Activated CD4-positive, alpha-beta T cell treated with anti-CD3 and anti-CD28 coated beads for 36 hours (primary cell): ENCODE measurements at places on chromosomes 1 and 21. TPM values are rescaled to one million over a fixed set of nuclear protein-coding genes. Genes with fewer than 3 reads are reported as not detected.

- no peak overlapping the region for H3K4me3 ChIP-seq
- no peaks in the 10 kb centered on the region for H3K4me1 ChIP-seq
- no peaks in the 10 kb centered on the region for H3K36me3 ChIP-seq
- no peaks in the 10 kb centered on the region for H3K27me3 ChIP-seq
Observed at GRCh38 chr1:184221087-184221486, 165.7 kb upstream of the C1orf21 start.

Gene RGS7
- not detected for total RNA-seq

DNA sequence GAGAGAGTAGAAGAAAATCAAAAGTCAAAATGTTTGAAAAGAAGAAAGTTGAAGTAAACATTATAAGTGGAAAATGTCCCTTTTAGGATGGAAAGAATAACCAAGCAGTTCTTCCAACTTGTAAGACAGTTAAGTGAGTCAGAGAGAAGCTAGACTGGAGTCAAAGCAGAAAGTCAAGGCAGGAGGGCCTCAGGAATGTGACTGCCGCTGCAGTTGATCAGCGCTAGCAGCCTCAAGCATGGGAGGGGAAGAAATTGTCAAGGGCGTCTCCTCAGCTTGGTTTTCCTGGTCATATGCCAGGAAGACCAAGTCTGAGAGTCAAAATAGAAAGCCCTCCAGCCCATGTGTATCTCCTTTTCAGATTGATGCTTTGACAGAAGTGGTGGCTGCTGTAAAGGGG lies 23.2 kb downstream of the HAO2 start:
- no peak overlapping the region for H3K27ac ChIP-seq
- no peaks in the 10 kb centered on the region for H3K36me3 ChIP-seq
- no peaks in the 10 kb centered on the region for H3K4me1 ChIP-seq

DNA sequence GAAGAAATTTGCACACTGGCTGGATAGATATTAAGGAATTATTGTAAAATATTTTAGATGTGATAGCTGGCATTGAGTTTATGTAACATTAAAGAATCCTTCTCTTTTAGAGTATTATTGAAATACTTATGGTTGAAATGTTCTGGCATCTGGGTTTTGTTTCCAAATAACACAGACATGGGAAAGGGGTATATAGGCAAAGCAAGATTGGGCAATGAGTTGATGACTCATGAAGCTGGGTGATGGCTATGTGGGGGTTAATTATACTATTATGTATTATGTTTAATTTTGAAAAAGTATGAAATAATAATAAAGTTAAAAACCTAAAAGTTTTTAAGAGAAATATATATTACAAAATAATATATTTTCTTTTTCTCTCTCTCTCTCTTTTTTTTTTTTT lies 12.5 kb upstream of the PTPN14 start:
- no peak for DNase-seq
- no peak overlapping the region for H3K4me3 ChIP-seq
- no peak overlapping the region for H3K27ac ChIP-seq
- peaks cover 7% of the 10 kb centered on the region for H3K4me1 ChIP-seq
- peaks cover 18% of the 10 kb centered on the region for H3K27me3 ChIP-seq

DNA sequence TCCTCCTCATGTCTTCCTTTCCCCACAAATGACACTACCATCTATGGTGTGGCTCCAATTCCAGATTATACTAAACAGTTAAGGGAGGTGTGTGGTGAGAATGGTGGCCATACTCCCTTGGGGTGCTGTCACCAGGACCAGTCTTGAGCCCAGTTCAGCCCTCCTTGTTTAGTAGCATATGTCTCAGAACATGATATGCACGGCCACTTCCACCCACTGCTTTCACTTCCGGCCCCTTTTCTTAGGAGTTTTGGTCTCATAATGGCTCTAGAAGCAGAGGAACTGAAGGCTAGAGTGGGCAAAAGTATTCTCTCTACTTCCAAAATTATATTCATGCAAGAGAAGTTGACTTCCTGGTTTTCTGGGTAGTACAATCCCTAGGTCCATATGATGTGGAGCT lies 45.3 kb upstream of the CACNA1E start:
- no peaks in the 10 kb centered on the region for H3K4me1 ChIP-seq
- DNase-seq: no peak
- H3K27me3 ChIP-seq: peaks cover 21% of the 10 kb centered on the region
- no peak overlapping the region for H3K4me3 ChIP-seq
- H3K36me3 ChIP-seq: no peaks in the 10 kb centered on the region

Gene SLC5A9
- total RNA-seq: not detected

Gene KRTAP8-1
- not detected for total RNA-seq

DNA sequence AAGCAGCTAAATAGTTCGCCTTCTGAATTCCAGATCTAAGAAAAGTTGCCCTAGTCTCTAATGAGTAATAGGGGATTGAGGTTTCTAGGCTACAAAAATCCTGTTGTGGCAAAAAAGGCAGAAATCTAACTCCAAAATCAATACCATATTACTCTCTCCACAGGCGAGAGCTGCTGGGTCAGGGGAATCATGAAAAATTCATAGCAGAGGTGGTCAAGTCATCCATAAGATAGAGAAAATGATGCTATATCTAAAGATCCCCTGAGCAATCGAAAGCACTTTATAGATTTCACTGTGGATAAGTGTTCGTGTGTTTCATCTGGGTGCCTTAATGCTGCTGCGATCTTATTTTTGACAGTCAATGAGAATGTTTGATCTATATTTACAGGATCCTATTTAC lies 417.7 kb downstream of the AGBL4 start:
- DNase-seq: no peak
- H3K27ac ChIP-seq: no peak overlapping the region
- no peaks in the 10 kb centered on the region for H3K36me3 ChIP-seq
- H3K27me3 ChIP-seq: no peaks in the 10 kb centered on the region

Gene GALE
- 35.6 TPM for total RNA-seq

- no peaks in the 10 kb centered on the region for H3K4me1 ChIP-seq
- no peaks in the 10 kb centered on the region for H3K36me3 ChIP-seq
- H3K27me3 ChIP-seq: no peaks in the 10 kb centered on the region
- no peak overlapping the region for H3K27ac ChIP-seq
Observed at GRCh38 chr1:247647864-247648263, 31.7 kb downstream of the OR13G1 start.

DNA sequence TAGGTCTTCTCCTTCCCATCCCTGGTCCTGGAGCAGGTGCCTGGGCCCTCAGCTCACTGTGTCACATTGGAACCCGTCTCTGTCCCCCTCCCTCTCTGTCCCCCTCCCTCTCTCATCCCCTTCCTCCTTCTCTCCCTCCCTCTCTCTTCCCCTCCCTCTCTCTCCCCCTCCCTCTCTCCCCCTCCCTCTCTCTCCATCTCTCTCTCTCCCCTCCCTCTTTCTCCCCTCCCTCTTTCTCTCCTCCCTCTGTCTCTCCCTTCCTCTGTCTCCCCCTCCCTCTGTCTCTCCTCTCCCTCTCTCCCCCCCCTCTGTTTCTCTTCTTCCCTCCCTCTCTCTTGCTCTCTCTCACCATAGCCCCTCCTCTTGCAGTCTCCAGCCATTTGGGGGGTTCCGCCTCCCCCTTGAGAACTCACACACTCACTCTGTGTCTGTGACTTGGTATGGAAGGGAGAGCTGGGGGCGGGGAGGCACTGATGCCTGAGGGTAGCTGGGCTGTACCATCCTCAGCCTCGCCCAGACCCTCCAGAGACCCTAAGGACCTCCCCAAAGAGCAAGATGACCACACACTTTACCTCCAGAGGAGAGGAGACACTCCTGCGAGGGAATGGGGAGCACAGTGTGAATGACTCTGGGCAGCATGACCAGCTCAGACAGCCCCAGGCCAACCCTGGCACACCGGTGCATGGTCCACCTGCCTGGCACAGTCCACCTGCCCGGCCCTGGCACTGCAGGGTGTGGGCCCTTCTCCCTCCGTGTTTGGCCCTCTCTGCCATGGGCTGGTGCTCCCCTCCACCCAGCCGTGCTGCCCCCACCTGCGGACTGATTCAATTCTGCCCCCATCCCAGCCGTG lies 102.8 kb upstream of the ARHGEF16 start:
- peaks cover 2% of the 10 kb centered on the region for H3K27me3 ChIP-seq
- no peak for DNase-seq
- no peaks in the 10 kb centered on the region for H3K36me3 ChIP-seq
- H3K4me1 ChIP-seq: no peaks in the 10 kb centered on the region
- no peak overlapping the region for H3K27ac ChIP-seq

DNA sequence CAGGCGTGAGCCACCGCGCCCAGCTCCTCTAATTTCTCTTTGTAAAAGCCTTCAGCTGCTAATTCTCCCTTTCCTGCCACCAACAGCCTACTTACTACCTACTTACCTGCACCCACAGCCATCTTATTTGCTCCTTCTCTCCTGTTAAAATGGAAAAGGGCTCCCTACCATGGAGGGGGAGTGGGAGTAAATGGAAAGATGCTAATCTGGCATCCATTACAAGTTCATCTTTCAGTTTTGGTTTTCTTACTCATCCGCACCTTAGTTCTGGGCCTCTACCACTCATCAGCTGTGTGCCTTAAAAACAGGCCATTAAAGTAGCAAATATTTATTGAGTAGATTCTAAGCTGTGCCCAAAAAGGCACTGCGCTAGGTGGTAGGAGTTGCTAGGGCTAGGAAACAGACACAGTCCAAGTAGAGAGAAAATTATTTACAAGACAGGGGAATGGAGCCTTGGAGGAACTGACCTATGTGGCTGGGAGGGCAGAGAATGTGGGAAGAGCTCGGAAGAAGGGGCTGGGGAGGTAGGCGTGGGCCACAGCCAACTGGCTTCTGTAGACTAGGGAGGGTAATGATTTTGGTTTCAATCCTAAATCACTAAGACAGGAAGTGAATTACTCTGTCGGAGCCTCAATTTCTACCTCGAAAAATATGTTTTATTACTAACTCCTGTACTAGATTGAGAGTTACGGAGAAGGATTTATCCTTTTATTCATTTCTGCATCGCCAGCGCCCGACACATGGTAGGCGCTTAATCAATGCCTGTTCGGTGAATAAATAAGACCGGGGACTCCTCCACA lies 685 bp upstream of the DDI2 start:
- no peaks in the 10 kb centered on the region for H3K27me3 ChIP-seq
- peak overlapping the region; percentile 90 for H3K27ac ChIP-seq
- H3K36me3 ChIP-seq: peaks cover 15% of the 10 kb centered on the region
- peaks cover 40% of the 10 kb centered on the region for H3K4me1 ChIP-seq
- peak; percentile 10 for DNase-seq
- peak overlapping the region; percentile 94 for H3K4me3 ChIP-seq

DNA sequence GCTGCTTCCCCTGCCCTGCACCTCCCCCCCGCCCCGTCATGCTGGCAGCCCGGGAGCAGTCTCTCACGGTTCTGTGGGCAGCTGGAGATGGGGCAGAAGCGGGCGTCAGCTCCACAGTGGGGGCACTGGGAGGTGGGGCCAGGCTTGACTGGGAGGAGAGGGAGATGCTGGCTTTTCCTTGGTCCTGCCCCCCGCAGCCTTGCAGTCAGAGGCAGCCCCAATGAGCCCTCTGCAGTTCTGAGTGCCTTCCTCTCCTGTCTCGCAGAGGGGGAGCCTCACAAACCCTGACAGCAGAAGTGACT lies 21.7 kb downstream of the ARHGEF10L start:
- no peaks in the 10 kb centered on the region for H3K36me3 ChIP-seq
- no peaks in the 10 kb centered on the region for H3K4me1 ChIP-seq
- DNase-seq: no peak
- H3K27me3 ChIP-seq: peaks cover 3% of the 10 kb centered on the region
- no peak overlapping the region for H3K4me3 ChIP-seq

- no peak overlapping the region for H3K4me3 ChIP-seq
- H3K36me3 ChIP-seq: no peaks in the 10 kb centered on the region
- H3K4me1 ChIP-seq: no peaks in the 10 kb centered on the region
Observed at GRCh38 chr1:189206617-189207016, 1271.0 kb downstream of the BRINP3 start.

Gene TMEM52
- 0.88 TPM for total RNA-seq

Gene GSTM1
- 94.0 TPM for total RNA-seq

Gene PLA2G2A
- total RNA-seq: not detected

GRCh38 chr1:152125834-152126443 lies 10.7 kb upstream of the TCHH start:
- H3K36me3 ChIP-seq: no peaks in the 10 kb centered on the region
- no peak for DNase-seq
- no peaks in the 10 kb centered on the region for H3K4me1 ChIP-seq
- no peak overlapping the region for H3K4me3 ChIP-seq
- H3K27me3 ChIP-seq: peaks cover 53% of the 10 kb centered on the region
- H3K27ac ChIP-seq: no peak overlapping the region

Gene IVL
- total RNA-seq: 0.07 TPM

GRCh38 chr21:39675993-39676661 lies 63.4 kb downstream of the B3GALT5 start:
- no peaks in the 10 kb centered on the region for H3K36me3 ChIP-seq
- no peak for DNase-seq
- H3K27ac ChIP-seq: no peak overlapping the region
- H3K4me3 ChIP-seq: no peak overlapping the region
- H3K27me3 ChIP-seq: peaks cover 4% of the 10 kb centered on the region
- no peaks in the 10 kb centered on the region for H3K4me1 ChIP-seq

Gene F5
- 57.8 TPM for total RNA-seq

GRCh38 chr1:222761083-222761482 lies 24.1 kb downstream of the FAM177B start:
- no peak for DNase-seq
- H3K4me3 ChIP-seq: no peak overlapping the region
- H3K36me3 ChIP-seq: no peaks in the 10 kb centered on the region
- H3K27me3 ChIP-seq: peaks cover 6% of the 10 kb centered on the region
- H3K27ac ChIP-seq: no peak overlapping the region
- H3K4me1 ChIP-seq: no peaks in the 10 kb centered on the region

GRCh38 chr1:242017580-242018233 lies 18.8 kb upstream of the MAP1LC3C start:
- no peaks in the 10 kb centered on the region for H3K4me1 ChIP-seq
- H3K36me3 ChIP-seq: no peaks in the 10 kb centered on the region
- H3K4me3 ChIP-seq: no peak overlapping the region
- H3K27me3 ChIP-seq: no peaks in the 10 kb centered on the region
- peak; percentile 54 for DNase-seq
- no peak overlapping the region for H3K27ac ChIP-seq

Gene SPATA45
- not detected for total RNA-seq

Gene TEX38
- not detected for total RNA-seq

Gene MSH4
- total RNA-seq: 0.39 TPM

DNA sequence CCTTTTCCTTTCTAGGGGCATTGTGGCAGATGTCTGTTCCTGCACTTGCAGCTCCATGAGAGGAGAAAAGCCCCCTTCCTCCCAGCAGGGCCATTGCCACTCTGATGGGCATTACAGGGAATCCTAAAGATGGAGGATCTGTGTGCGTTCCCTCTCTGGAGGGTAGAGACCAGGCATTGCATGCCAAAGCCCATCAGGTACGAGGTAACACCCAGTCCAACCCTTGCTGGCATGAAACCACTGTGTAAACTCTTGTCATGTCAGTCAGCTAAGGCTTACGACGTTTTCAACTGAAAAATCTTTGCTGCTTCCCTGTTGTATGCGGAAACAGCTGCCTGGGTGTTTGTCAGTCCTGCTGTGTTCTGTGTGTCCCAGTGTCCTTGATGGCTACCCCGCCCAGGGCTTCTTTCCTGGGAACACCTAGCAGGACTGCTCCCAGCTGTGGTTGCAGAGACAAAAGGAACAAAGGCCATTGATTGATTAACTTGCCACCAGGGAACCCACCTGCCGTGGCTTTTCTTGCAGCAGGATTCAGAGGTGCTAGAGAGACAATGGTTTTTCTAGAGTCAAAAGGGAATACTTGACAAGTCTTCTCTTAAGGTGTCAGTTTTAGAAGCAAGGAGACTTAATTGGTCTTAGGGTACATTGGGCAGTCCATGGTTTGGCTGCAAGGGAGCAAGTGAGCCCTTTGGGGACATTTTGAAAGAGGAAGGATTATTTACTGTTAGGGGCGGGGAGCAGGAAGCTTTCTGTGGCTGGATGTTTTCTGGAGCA lies 24.6 kb downstream of the B3GALT5 start:
- peaks cover 13% of the 10 kb centered on the region for H3K27me3 ChIP-seq
- DNase-seq: no peak
- H3K27ac ChIP-seq: no peak overlapping the region
- no peak overlapping the region for H3K4me3 ChIP-seq
